NCI-H187 (cell line): ENCODE measurements at places on chromosomes 6 and 20.

DNA sequence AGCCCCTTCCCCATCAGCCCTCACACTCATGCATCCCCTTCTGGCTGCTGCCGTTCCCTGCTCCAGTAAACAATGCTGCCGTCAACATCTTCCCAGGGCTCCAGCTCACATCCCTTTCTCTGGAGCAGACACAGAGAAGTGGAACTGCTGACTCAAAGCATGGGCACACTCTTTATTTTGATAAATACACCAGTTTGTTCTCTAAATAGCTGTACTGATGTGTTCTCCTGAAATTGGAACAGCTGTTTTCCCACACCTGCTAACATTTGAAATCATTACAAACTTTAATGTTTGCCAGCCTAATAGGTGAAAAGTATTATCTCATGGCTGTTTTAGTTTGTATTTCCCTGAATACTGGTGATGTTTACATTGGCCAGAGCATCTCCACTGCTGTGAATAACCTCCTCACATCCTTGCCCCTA, 102.1 kb upstream of the NXT1 start:
- DNase-seq, result no peak

- no peak for DNase-seq
These were observed 70.0 kb downstream of the CPNE5 start for GRCh38 chr6:36769183-36769675.

DNA sequence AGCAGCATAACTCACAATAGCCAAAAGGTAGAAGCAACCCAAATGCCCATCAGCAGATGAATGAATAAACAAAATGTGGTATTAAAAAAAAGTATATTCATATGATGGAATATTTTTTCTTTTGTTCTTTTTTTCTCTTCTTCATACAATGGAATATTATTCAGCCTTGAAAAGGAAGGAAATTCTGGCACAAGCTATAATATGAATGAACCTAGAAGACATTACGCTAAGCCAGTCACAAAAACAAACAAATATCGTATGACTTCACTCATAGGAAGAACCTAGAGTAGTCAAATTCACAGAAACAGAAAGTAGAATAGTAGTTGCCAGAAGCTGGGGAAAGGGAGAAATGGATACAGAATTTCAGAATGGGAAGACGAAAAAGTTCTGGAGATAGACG, 63.7 kb downstream of the RBL1 start:
- no peak for DNase-seq

DNA sequence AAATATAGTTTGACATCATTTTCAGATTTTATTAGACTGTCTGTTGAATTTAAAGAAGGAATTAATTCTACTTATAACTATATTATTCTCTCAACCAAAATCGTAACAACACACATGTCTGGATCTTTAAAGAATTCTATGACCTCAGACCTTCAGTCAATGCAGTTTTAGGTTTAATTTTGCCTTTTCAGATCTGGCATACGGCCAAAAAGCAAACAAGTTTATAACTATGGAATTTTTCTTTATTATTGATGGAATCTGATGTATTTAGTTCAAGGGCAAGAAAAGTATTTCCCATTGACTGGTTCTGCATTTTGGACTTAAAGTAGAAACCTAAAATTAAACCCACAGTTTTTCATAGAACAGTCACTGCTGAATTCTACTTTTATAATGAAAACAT, 233.4 kb downstream of the EYA4 start:
- DNase-seq, result no peak

DNA sequence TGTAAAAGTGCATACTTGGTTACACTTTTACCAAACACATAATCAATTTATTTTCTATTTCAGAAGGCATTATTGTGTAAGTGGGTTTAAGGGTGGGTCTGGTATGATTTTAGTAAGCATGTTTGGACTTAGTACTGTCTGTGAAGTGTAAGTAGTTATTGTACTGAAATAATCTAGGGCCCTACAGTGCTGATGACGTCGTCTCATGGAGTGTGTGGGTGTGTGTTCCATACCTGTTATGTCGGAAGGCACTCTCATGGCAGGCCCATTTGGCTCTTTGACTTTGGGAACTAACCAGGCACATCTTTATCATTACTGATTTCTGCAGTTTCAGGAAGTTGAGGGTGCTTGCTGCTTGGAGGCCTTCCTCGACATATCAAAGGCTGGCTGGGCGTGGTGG, 155.1 kb downstream of the SASH1 start:
- DNase-seq, result no peak

- no peak for DNase-seq
These were observed 683.0 kb upstream of the MANEA start for GRCh38 chr6:94894300-94894699.

DNA sequence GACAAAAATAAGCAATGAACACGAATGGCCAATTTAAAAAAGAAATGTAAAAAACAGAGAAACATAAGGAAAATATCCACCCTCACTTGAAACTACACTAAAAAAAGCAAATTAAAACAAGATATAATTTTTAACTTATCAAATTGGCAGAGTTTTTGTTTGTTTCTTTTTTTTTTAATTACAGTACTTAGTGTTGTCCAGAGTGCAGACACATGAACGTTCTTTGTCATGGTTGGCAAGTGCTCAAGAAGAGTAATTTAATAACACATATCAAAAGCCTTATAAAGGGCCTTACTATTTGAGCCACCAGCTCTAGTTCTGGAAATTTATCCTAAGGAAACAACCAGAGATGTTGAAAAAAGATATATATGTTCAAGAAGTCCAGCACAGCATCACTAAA, 142.3 kb downstream of the ATXN1 start:
- DNase-seq, result no peak

DNA sequence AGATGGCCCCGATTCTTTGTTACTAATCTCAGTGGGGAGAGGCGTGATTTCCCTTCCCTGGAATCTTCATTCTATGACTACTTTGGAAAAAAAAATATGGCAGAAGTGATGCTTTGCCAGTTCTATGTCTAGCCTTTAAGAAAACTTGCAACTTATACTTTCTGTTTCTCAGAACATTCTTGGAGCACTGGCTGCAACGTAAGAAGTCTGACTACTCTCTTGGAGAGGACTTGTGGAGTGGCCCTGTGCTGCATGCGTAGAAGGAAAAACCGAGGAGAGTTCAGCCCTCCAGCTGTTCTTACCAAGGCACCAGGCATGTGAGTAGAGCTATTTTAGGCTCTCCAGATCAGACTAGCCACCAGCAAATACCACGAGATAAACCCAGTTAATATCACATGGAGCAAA, 77.6 kb upstream of the STXBP5 start:
- no peak for DNase-seq

DNA sequence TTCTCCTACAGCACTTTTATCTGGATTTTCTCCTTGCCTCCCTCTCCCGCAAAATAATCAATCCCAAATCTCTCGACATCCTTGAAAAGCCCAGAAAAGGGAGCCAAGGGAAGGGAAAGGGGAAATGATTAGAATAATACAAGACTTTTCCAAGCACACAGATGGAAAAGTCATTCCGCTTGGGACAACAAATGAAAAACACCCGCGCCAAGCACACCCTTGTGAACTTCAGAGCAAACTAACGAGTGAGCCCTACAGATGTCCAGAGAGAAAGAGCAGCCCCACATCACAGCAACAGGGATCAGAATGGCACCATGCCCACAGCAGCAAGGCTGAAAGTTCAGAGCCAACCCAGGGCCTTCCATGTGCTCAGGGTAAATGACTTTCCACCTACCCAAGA, 49.6 kb downstream of the NINL start:
- no peak for DNase-seq

DNA sequence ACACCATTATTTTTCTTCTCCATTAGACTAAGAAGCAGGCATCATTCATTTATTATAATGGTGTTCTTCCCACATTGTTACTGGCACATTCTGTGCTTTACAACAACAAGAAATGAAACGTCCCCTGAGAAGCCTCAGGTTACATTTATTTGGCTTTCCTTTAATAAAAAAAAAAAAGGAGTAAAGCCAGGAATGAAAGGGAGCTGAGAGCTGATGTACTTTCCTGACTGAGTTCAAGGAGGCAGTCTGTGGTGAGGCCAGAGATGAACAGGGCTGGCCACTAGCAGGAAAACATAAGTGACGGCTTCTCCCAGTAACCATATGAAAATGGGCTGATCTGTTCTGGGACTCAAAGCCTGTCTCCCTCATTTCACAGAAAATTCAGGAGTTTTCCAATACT, 742.1 kb downstream of the MAFB start:
- no peak for DNase-seq

DNA sequence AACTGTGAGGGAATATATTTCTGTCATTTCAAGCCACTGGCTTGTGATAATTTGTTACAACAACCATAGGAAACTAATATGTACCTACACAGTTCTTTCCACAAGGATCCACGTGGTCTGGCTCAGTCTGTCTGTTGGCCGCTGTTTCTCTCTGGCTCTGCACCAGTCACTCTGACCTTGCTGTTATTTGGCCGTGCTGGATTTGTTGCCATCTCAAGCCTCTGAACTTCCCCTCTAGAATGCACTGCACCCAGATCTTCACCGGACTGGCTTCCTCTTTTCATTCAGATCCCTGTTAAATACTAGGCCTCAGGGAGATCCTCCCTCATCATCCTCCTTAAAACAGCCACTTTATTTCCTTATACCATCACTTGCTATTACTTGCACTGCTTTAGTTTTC, 446.8 kb downstream of the TFAP2B start:
- no peak for DNase-seq

- no peak for DNase-seq
These were observed 3.4 kb downstream of the HLA-F start for GRCh38 chr6:29726571-29727194.

DNA sequence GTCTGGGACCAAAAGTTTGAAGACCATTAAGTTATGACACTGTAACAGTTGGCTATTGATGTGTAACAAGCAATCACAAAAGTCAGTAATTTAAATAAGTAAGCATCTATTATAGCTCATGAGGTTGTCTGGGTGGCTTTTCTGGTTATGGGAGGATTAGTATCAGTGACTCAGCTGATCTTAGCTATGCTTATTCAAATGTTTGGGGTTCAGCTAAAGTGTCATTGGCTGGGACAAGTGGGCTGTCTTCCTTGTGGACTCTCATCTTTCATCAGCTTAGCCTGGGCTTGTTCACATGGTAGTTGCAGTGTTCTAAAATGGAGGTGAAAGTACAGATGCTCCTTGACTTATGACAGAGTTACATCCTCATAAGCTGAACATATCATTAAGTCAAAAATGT, 74.6 kb upstream of the LAMP5 start:
- DNase-seq, result no peak

- DNase-seq, result peak; percentile 72
These were observed 61.2 kb downstream of the IGF2R start for GRCh38 chr6:160030103-160030502.

DNA sequence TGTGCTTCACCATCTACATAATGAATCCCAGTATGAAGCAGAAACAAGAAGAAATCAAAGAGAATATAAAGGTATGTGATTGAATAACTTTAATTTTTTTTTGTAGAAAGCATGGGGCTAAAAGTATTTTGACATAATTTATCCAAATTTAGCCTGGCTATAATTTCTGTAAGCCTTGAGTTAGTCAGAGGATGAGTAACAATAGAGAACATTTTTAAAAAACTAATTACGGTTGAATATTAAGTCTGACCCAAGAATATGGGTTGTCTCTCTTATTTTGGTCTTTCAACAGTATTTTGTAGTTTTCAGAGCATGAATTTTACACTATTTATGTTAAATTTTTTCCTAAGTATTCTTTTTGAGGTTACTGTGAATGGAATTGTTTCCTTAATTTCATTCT, 2.5 kb downstream of the GMNN start:
- DNase-seq, result no peak

- no peak for DNase-seq
These were observed 738.4 kb downstream of the DHX35 start for GRCh38 chr20:39700528-39700927.

GRCh38 chr6:71419217-71420094, 130.8 kb downstream of the OGFRL1 start:
- no peak for DNase-seq

GRCh38 chr20:45538209-45538799, 978 bp downstream of the WFDC6 start:
- DNase-seq, result no peak

DNA sequence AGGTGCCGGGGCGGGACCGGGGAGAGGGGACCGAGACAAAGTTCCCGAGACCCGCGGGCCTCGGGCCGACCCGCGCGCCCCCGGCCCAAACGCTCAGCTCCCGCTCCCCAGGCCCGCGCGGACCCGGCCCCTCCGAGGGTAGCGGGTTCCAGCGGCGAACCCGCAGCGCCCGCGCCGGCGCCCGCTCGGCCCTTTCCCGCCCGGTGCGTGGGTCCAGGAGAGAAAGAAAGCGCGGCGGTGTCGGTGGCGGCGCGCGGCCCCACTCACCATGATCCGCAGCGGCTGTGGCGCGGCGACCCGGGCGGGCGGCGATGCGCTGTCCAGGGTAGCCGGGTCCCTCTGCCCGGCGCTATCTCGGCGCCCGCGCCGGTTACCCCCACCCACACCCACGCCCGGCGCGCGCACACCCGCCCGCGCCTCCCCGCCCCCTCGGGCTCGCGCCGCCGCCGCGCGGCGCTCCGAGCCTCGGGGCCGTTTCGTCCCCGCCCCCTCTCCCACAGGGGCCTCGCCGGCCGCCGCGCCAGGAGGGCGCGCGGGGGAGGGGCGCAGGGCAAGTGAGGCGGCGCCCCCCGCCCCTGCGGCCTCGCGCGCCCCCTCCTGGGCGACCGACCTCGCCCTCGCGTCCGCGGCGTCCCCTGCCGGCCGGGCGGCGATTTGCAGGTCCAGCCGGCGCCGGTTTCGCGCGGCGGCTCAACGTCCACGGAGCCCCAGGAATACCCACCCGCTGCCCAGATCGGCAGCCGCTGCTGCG, at the start of gene ELOVL2:
Gene ELOVL2 (minus strand): TSS at position 345 of the 751 bp plus-strand sequence. CDS start 75 bp downstream, at position 270.
- DNase-seq, result peak; percentile 36

GRCh38 chr6:142695016-142695415, 250.0 kb downstream of the HIVEP2 start:
- no peak for DNase-seq

DNA sequence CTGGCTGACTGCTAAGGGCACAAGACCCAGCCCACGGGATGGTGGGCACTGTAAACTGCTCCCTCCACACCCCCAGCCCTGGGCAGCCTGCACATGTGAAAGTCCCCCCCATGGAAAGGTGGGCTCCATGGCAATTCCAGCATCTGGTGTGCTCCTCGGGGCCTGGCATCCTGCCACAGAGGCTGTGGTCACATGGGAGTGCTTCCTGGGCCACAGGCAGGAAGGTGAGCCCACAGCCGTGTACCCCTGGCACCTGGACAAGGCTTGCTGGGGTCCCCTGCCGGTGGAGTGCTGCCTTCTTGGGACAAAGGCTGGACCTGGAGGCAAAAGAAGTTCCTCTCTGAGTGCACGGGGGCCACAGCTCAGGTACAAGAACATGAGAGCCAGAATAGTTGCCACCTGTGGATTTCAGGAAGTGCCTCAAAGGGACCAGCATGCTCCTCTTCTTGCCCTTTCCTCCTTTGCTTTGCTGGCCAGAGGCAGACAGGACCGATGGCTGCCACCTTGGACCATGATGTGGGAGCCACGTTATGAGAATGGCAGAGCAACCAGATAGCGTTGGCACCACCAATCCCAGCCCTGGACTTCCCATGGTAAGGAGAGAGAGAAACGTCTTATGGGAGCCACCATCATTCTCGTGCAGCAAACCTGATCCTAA, 120.2 kb upstream of the MLN start:
- DNase-seq, result no peak
